Hematopoietic multipotent progenitor cell treated with erythropoietin and hydrocortisone succinate and interleukin-3 and kit ligand, for 15 days (in vitro differentiated cells): ENCODE measurements at places on chromosomes 3 and 15.
A peak's percentile ranks its signal among the peaks of the same experiment; 100 is the strongest.

DNA sequence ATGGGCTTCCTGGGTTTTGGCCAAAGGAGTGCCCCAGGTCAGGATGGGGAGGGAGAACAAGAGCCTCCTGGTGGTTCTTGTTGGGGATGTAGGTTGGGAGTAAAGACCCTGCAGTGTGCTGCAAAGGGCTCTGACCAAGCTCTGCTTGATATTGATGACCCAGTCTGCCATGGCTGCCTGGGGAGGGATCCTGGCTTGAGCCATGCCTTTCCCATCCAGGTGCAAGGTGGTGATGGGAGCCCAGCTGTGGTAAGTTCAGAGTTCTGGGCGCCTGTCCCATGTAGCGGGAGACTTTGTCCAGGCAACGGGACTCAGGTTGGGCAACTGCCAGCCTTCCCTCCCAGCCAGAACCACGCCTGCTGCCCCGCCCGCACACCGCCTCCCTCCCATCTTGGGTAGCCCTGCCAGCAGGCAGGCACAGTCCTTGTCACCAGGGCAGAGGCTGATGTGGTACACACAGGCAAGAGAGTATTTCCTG, 2.6 kb downstream of the GNAI2 start:
- DNase-seq: peak; percentile 84

DNA sequence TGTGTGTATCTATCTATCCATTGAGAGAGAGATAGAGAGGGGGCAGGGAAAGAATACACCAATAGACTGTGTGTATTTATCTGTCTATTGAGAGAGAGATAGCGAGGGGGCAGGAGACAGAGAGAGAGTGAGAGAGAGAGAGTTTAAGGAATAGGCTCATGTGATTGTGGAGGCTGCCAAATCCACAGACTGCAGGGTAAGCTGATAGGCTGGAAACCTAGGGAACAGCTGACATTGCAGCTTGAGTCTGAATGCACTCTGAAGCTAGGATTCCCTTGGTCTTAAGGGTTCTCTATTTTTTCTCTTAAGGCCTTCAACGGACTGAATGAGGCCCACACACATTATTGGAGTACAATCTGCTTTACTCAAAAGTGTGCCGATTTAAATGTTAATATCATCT, 255.8 kb downstream of the EPHA3 start:
- DNase-seq: no peak

DNA sequence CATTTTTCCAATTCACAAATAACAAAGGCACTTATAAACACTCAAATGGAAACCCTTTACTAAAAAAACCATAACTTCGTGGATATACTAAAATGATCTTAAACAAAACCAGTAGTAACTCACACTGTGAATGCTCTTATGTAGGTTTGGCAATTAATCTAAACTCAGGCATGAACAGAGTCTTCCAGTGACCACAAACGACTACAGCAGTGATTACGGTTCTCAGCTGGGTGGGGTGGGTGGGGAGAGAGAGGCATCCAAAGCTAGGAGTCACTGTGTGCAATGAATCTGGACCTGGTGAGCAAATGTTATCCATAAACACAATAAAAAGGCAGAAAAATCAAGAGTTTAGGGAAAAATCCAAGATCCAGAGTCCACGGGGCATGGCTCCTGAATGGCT, 21.3 kb downstream of the SLC12A8 start:
- DNase-seq: no peak

- no peak for DNase-seq
Measured at GRCh38 chr3:150620002-150620689, 17.0 kb downstream of the SELENOT start.

DNA sequence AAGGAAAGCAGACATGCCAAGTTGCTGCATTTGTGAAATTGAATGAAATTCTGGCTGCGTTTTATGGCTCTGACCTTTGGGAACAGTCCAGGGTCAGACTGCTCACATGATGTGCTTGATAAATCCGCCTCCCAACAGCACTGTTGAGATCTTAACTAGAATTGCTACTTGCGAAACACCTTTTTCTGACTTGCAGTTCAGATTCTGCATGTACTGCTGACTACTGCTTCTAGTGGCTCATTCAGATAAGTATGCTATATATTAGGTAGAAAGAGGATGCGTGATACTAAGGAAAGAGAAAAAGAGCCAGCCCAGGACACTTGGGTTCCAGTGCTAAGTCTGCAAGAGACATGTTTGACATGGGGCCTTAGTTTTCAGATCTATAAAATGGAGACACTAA, 129.4 kb downstream of the LPP start:
- no peak for DNase-seq

- no peak for DNase-seq
Measured at GRCh38 chr15:73022161-73022560, 30.1 kb upstream of the NEO1 start.

DNA sequence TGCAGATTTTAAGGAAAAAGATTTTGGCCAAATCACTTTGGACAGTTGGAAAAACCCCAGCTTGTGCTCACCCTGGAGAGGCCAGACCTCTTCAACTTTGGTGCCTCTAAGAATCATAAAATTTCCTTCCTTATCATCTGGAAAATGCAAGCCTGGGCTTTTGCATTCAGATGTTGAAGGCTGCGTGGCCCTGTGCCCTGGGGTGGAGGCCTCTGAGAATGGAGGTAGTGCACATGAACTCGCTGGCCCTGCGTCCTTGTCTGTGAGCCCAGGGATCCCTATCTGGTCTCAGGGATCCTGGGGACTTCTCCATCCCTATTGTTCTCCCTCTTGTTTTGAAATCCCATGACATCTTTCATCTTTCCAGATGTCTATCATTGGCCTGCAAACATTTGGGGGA, 64.6 kb upstream of the ARNT2 start:
- DNase-seq: no peak

DNA sequence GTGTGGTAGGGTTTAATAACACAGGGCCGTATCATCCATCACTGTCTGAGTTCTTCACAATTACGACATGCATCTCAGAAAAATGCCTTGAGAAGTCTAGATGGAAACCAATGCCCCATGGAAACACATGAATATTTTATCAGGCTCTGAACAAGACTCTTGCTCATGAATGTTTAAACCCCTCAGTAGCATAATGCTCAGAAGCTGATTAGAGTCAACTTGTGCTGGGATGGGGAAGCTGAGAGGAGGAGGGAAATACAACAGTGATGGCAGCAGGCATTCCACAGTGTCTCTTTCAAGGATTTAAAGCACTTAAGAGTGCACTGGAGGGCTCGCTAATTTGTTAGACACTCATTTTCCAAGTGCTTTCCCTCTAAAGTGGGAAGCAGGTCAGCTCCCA, 3.8 kb downstream of the GPR156 start:
- DNase-seq: no peak

DNA sequence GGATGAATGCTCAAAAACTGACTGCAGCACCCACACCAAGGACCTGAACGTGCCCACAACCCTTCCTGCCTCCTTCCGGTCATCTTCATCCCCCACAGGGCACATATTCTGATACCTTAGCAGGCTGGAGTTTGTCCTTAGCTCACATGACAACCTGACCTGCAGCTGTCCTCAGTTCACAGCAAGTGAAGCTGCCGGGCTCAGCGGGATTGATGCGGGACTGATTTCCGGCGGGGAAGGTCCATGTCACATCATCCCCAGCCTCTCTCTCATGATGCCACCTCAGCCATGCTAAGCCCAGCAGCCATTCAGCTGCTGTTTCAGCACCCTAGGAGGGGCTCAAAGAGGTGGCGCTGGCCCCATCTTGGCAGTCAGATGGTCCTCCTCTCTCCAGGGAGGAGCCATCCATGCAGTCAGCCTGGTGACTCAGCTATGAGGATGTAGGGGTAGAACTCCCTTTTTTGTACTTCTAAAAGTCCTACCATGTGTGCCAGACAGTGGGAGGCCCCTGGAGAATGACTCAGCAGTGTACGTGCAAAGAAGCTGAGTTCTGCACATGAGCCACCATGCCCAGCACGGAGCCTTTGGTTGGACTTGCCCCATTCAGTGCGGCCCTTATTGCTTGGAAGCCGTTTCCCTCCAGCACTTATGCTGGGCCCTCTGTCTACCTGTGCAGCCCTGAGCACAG, 9.5 kb downstream of the CA12 start:
- no peak for DNase-seq

GRCh38 chr15:100973351-100974111, 54.4 kb downstream of the LRRK1 start:
- DNase-seq: no peak

- no peak for DNase-seq
Measured at GRCh38 chr3:111519178-111519855, 22.7 kb upstream of the CD96 start.

DNA sequence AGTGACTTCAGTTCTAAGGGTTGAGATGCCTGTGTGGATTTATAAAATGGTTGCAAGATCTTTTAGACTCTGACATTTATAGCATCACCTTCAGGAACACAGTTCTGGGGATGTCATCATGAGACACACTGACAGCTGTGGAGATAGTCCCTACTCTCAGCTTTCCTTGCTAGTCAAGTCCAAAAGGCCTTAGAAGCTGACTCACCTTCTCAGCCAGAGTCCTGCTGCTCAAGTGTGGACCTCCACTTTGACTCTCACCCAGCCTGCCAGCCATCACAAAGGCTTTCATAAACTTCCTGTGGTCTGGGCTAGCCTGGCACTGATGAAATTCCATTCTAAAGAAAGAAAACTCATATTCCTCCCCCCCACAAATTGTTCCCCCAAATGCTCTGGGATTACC, 44.8 kb downstream of the TMEM39A start:
- DNase-seq: no peak

- no peak for DNase-seq
Measured at GRCh38 chr3:60176614-60177013, 1074.6 kb downstream of the FHIT start.

GRCh38 chr3:12957339-12957738, 115.9 kb downstream of the IQSEC1 start:
- DNase-seq: peak; percentile 41

DNA sequence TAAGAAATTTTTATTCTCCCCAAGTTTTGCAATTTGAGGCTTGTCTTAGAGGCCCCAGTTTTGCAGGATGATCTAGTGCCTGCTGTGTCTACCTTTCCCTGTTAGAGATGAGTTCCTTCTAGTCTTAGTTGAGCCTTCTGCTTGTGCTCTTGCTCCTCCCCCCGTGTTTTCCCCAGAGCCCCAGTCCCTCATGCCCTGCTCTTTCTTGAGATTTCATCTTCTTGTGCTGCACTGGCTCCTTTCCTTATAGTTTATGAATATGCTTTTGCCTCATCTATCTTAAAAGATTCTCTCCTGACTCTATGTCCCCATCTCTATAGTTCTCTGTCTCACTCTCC, 4.7 kb downstream of the GAP43 start:
- no peak for DNase-seq

GRCh38 chr3:120640231-120640630, 41.8 kb downstream of the HGD start:
- DNase-seq: no peak

DNA sequence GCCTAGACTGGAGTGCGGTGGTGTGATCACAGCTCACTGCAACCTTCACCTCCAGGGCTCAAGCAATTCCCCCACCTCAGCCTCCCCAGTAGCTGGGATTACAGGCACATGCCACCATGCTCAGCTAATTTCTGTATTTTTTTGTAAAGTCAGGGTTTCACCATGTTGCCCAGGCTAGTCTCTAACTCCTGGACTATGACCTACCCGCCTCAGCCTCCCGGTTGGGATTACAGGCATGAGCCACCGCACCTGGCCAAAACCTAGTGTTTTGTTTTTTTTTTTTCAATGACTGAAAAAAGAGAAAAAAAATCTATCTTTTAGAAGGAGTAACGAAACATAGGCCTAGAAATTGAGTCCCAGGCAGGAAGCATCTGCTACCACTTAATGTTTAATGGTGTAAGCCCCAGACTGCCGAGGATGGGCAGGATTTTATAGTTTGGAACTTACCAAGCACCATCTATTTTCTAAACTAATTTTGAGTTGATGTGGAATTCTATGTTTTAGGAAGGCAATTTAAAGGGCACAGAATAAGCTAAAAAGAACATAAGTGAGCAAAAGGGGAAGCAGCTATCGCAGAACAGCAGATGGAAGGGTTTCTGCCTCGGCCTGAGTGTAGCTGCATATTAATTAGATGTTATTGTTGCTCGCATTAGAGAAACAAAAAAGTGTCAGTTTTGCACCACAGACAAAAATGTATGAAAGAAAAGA, 24.2 kb upstream of the CA12 start:
- DNase-seq: no peak

DNA sequence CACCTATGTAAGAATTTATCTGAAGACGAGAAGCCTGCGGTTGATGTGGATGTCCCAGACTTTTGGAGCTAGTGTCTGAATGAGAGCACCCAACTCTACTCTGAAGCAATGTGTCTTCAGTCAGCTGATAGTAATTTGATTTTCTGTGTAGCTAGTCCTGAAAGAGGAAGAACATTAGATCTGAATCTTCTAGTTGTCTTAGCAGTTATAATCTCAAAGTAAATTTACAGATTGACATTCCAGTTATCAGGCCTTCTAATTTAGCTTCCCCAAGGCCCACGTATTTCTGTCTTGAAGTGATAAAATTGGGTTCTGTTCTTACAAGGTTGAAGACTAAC, 1.5 kb downstream of the TCAIM start:
- DNase-seq: no peak

DNA sequence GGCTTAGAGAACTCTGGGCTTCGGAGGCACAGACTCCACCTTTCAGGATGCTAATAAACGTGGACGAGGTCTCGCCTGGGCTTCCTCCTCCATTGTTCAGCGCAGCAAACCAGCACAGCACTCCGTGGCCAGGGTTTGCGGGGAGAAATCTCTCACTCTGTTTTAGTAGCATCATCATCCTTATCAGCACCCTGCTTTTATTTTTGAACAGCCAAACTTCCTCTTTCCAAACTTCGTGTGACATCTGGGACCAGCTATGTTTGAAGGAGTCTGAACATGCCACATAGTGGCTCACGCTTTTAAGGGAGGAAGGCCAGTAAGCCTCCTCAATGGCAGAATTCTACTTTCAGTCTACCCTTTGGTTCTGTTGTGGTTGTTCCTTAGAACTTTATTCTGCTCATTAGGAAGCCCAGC, 149.0 kb downstream of the PGPEP1L start:
- no peak for DNase-seq

DNA sequence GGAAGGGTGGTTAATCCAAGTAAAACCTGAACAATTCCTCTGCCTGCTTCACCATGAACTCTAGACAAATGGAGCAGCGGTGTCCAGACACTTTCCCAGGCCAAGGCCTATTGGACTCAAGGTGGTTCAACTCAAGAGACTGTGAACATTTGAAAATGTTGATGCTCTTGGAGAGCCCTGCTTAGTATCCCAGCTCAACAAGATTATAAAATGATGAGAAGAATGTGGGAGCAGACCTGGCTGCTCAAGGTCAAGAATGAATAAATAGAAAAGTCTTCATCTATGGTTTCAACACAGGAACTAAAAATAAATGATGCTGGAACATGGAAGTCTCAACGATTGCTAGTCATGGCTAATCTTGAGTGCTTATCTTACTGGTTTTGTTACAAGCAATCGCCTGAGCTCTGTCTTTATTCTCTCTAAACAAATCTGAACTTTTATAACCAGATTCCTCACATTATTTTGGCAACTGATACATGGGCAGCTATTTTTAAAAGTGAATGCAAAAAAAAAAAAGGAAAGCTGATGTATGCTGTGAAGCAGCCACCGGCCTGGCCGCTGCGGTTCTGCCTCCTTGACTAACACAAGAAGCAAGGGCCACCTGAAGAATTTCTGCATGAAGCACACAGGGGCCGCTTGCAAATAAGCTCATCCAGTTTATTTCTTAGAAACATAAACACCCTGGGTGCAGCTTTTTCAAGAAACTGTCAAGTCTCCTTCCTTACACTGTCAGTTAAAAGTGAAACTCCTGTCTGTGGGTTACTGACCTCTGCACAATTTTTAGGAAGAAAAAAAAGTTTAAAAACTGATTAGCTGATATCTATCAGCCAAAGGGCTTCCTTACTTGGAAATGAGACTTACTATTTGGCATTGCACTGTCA, 120.1 kb upstream of the ARHGEF3 start:
- DNase-seq: no peak
